NCI-H2107 (cell line): ENCODE measurements at places on chromosomes 2 and 18.

DNA sequence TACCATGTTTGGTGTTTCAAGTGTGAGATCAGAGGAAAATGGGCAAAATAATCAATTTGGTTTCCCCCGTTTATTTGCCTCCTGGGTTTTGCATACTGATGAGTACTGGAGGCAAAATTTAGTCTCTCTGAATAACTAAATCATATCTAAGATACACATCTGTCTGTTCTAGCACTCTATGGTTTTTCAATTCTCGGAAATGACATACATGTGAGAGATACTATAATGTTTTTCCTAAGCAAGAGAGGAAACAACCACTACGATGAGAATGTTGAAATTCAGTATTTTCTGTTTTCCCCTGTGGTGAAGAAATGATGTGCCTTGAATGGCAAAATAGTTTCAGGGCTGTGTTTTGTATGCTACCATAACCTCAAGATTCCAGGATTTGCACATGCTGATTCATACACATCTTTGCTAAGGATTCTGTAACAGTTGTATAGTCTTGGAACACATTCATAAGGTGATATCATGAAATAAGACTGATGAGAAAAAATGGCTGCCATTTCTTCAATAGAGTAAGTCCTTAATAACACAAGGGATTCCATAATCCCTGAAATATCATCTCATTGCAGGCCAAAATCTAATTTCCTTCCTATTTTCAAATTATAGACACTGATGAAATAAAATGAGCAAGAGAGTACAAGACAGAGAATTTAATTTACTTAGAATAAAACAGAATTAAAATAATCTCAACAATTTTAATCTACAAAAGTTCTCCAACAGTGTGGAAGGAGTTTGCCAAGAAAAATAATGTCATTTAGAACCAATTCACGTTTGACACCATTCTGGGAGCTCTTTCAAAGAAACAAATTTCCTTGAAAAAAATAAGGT lies 316.6 kb downstream of the FIGN start:
- no peak for DNase-seq

DNA sequence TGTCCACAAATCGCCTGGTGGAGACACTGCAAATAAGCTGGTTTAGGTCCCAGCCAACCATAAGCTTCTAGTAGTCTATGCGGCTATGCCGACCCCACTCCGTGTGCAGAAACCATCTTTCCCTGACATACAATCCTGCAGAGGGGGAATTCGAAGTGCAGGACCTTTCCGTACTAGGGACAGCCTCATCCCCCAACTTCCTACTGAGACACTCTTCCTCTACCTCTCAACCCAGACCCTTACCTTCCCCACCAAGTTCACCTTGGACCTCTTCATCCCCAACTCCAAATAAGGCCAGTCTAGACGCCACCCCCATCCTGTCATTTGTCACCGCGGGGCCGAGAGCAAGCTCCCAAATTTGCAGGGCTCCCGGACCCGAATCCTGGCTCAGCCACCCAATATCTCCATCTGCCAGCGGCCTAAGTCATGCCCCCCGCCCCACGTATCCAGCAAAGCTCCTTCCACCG lies 496 bp downstream of the SUCLG1 start:
- no peak for DNase-seq

GRCh38 chr2:104504331-104505073 lies 349.4 kb upstream of the POU3F3 start:
- DNase-seq = no peak

DNA sequence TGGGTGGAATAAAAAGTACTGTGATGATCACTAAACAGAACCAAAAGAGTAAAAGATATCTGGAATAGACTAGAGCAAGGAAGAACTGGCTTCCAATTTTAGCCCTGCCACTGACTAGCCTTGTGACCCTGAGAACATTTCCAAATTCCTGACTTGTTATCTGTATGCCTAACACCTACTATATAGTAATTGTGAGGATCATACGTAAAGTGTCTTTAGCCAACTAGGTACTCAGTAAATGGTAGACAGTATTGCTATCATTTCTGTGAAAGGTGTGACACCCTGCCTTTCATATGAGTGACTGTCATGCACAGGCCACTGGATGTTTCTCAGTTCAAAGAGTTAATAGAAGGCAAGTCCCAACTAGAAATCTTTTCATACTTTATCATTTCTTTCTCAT lies 29.8 kb downstream of the CYTIP start:
- DNase-seq = no peak

GRCh38 chr2:48339451-48339850 lies 190.5 kb upstream of the STON1 start:
- DNase-seq = no peak

- no peak for DNase-seq
These were observed 38.0 kb upstream of the SNED1 start for GRCh38 chr2:240960309-240960970.

DNA sequence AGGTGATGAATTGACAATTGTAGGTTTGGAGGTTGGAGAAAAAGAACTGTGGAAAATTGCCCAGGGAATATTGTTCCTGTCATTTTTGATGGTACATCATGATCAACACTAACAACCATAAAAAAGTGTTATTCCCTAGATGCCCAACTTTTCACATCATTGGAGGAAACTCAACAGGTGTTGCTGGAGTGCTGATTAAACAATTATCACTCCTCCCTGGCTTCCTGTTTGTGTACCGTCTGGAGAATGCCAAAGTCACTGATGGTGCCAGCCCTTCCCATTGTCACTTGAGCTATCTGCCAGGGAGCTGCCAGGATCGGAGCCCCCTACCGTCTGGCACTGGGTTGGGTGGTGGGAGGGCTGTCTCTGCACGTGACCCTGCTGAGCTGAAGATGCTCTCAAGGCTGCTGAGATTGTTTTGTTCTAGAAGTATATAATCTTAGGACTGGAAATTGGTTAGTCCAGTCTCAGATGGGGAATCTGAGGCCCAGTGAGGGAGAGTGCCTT lies 156.9 kb downstream of the PRKCE start:
- no peak for DNase-seq

DNA sequence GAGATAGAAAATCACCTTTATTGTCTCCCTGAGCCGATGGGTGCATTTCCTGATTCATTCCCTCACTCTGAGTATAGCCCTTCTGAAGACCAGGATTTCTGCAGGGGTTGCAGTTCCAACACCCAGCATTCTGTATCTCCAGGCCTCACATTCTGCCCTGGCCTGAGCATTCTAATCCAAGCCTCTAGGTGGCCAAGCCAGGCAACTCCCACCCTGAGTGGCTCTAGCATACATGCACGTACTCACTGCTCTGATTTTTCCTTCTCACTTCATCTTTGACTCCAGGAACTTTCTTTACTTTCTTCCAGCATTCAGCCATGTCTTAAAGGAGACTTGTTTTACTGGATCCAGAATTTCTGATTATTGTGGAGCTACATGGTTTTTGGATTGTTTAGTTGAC lies 100.7 kb upstream of the STK39 start:
- peak; percentile 30 for DNase-seq
